Gastrocnemius medialis (tissue), 4 donors: ENCODE measurements at places on chromosomes 12 and 14.

GRCh38 chr14:68402525-68403101 lies 390.3 kb downstream of the ZFP36L1 start:
- H3K36me3 ChIP-seq = no peaks in the 10 kb centered on the region
- H3K4me1 ChIP-seq = peaks cover 23% of the 10 kb centered on the region
- no peak overlapping the region for H3K27ac ChIP-seq
- no peaks in the 10 kb centered on the region for H3K27me3 ChIP-seq

DNA sequence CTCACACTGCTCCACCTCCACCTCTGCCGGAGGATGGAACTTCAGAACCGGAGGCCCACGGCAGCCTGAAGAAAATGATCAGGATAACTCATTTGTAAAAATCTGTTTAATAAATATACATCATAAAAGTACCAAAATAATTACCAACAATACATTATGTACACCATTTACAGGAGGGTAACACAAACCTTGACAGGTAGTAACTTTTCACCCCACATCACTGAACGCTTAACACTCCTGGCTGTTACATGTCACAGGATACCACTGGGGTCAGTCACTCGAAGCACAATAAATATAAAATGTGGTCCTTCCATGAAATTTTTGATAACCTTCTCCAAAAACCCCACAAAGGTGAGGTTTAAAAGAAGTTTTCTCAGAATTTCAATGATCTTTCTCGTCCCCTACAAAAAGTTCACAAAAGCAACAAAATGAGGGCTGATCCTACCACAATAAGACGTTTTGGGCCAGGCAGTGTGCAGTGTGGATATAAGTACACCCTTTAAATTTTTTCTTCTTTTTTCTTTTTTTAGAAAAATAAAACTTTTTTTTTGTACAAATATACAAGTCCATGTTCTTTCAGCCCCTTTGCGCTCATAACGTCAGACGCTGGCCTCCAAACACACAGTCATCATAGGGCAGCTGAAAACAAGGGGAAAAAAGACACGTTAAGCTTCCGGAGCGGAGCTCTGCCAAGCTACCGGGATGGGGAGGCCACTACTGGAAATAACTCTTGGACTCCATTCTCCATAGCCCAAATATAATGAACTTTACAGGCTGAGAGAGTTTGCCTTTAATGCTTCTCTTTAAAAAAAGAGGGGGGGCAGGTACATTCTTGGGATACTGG lies 2.9 kb downstream of the NFKBIA start:
- peaks cover 38% of the 10 kb centered on the region for H3K36me3 ChIP-seq
- H3K4me1 ChIP-seq = peaks cover 42% of the 10 kb centered on the region
- H3K27ac ChIP-seq = peak overlapping the region; percentile 99
- no peaks in the 10 kb centered on the region for H3K27me3 ChIP-seq

DNA sequence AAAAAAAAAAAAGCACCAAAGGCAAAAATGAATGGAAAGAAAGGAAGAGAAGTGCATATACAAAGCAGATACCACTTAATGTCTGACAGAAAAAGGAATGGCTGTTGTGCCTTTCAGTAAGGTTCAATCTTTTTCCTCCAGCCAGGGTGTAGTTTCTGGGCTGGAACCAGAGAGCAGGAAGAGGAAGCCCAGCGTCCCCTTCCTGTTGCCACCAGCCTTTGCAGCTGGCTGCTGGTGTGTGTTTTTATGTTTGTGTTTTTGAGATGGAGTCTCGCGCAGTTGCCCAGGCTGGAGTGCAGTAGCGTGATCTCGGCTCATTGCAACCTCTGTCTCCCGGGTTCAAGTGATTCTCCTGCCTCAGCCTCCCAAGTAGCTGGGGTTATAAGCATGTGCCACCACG lies 64.6 kb upstream of the LTA4H start:
- no peaks in the 10 kb centered on the region for H3K36me3 ChIP-seq
- H3K4me1 ChIP-seq = peaks cover 3% of the 10 kb centered on the region
- DNase-seq = no peak
- no peaks in the 10 kb centered on the region for H3K27me3 ChIP-seq
- no peak overlapping the region for H3K4me3 ChIP-seq

DNA sequence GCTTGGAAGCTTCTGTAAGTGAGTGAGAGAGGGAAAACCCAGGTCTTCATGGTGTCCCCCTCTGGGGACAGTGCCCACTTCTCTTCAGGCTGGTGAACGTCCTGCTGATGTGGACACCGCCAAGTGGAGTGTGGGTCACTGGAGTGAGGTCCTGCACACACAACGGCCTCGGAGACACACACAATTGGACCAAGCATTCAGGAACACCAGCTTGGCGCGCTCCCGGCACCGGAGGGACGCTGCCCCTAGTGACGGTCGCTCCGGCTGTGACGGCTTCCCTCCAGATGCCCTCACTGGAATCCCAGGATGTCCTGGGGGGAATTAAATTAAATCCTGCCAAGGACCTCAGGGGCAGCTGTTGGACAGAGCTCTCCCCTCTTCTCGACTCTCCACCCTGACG lies 123.1 kb downstream of the ZNF664 start:
- no peak overlapping the region for H3K27ac ChIP-seq
- H3K27me3 ChIP-seq = no peaks in the 10 kb centered on the region
- DNase-seq = no peak
- H3K4me1 ChIP-seq = no peaks in the 10 kb centered on the region
- H3K4me3 ChIP-seq = no peak overlapping the region

- H3K27ac ChIP-seq = no peak overlapping the region
- no peaks in the 10 kb centered on the region for H3K4me1 ChIP-seq
- no peak overlapping the region for H3K4me3 ChIP-seq
- no peaks in the 10 kb centered on the region for H3K27me3 ChIP-seq
- no peaks in the 10 kb centered on the region for H3K36me3 ChIP-seq
Measured at GRCh38 chr12:104163631-104164030, 25.6 kb upstream of the NFYB start.

GRCh38 chr12:12934556-12934955 lies 17.4 kb downstream of the GPRC5D start:
- no peaks in the 10 kb centered on the region for H3K36me3 ChIP-seq
- H3K4me3 ChIP-seq = no peak overlapping the region
- H3K4me1 ChIP-seq = no peaks in the 10 kb centered on the region
- no peaks in the 10 kb centered on the region for H3K27me3 ChIP-seq
- no peak overlapping the region for H3K27ac ChIP-seq

DNA sequence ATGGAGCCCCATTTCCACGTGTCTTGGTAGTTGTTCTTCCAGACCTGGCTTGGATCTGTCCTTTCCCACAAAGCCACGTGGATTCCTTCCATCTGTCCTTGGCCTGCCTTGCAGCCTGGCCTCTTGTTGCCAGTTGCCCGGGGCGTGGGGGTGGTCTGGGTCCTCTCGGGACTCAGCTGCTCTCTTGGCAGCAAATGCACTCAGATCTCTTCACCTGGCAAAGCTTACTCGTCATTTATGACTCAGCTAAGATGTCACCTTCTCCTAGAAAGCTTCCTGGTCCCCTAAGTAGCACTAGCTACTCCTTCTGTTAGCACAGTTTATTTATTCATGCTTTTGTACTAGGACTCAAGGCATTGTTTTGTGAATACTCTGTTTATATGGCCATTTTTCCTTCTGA lies 13.6 kb downstream of the PLEKHG3 start:
- H3K36me3 ChIP-seq = no peaks in the 10 kb centered on the region
- H3K4me3 ChIP-seq = no peak overlapping the region
- H3K4me1 ChIP-seq = peaks cover 10% of the 10 kb centered on the region
- DNase-seq = no peak
- no peaks in the 10 kb centered on the region for H3K27me3 ChIP-seq
- H3K27ac ChIP-seq = peak overlapping the region; percentile 67

GRCh38 chr14:44029933-44030332 lies 477.1 kb downstream of the FSCB start:
- no peak overlapping the region for H3K27ac ChIP-seq
- no peak for DNase-seq
- no peaks in the 10 kb centered on the region for H3K4me1 ChIP-seq

- no peak for DNase-seq
- H3K36me3 ChIP-seq = no peaks in the 10 kb centered on the region
- no peak overlapping the region for H3K27ac ChIP-seq
- H3K4me3 ChIP-seq = no peak overlapping the region
Measured at GRCh38 chr12:16920451-16920850, 314.5 kb upstream of the LMO3 start.

GRCh38 chr14:68939893-68940613 lies 39.0 kb downstream of the ACTN1 start:
- H3K36me3 ChIP-seq = no peaks in the 10 kb centered on the region
- H3K27ac ChIP-seq = peak overlapping the region; percentile 70
- no peak overlapping the region for H3K4me3 ChIP-seq
- H3K27me3 ChIP-seq = no peaks in the 10 kb centered on the region
- no peak for DNase-seq

- no peak for DNase-seq
- H3K4me1 ChIP-seq = peaks cover 10% of the 10 kb centered on the region
- H3K27me3 ChIP-seq = no peaks in the 10 kb centered on the region
- no peak overlapping the region for H3K27ac ChIP-seq
- no peaks in the 10 kb centered on the region for H3K36me3 ChIP-seq
- H3K4me3 ChIP-seq = no peak overlapping the region
Measured at GRCh38 chr12:65565601-65566560, 258.4 kb upstream of the HMGA2 start.

DNA sequence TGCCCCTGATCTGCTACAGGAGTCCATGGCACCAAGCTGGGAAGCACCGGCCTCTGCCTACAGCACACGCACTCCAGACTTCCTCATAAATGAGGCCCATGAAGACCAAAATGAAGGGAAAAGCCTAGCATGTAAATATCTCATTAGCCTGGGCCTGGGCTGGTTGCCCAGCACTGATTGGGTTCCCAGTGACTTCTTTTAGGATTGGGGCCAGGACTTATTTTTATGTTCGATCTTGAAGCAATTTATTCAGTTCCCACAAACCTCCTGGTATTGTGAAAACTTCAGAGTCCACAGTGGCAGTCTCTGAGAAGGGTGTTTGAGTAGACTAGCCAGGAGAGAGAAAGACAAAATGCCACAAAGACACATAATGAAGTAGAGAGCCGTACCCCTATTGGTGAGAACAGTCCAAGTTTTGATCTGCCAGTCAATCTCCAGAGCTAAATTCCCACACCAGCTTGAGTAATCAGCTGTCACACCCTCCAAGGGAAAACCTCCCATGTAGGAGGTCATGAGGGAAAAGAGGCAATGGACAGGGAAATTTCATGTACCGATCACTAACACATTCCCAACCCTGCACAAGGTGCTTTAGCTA lies 78.2 kb downstream of the PHLDA1 start:
- H3K27me3 ChIP-seq = no peaks in the 10 kb centered on the region
- no peaks in the 10 kb centered on the region for H3K36me3 ChIP-seq
- H3K27ac ChIP-seq = no peak overlapping the region

GRCh38 chr12:113284751-113285150 lies 50.2 kb downstream of the SLC8B1 start:
- no peak overlapping the region for H3K4me3 ChIP-seq
- no peaks in the 10 kb centered on the region for H3K4me1 ChIP-seq
- no peak for DNase-seq
- H3K27ac ChIP-seq = no peak overlapping the region
- no peaks in the 10 kb centered on the region for H3K27me3 ChIP-seq

GRCh38 chr12:19404242-19404880 lies 34.9 kb upstream of the AEBP2 start:
- no peak for DNase-seq
- H3K27me3 ChIP-seq = no peaks in the 10 kb centered on the region
- no peaks in the 10 kb centered on the region for H3K4me1 ChIP-seq
- no peaks in the 10 kb centered on the region for H3K36me3 ChIP-seq
- no peak overlapping the region for H3K4me3 ChIP-seq

DNA sequence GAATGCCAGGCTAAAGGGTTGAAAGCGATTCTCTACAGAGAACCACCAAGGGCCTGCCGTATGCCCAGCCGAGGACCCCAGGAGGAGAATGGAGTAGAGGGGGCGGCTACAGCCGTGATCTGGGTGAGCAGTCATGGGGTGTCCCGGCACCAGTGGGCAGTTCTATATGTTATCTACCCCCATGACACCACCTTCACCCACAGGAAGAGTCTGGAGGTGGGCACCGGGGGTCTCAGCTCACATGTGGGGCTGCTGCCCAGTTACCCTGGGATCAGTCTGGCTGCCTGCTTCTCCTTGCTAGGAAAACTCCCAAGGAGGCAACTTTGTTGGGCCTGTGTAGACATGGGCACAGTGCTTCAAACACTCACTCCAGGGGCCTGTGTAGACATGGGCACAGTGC lies 99.4 kb downstream of the LGMN start:
- no peaks in the 10 kb centered on the region for H3K36me3 ChIP-seq
- H3K4me3 ChIP-seq = no peak overlapping the region
- no peaks in the 10 kb centered on the region for H3K4me1 ChIP-seq
- no peak overlapping the region for H3K27ac ChIP-seq
- no peak for DNase-seq
- H3K27me3 ChIP-seq = no peaks in the 10 kb centered on the region

DNA sequence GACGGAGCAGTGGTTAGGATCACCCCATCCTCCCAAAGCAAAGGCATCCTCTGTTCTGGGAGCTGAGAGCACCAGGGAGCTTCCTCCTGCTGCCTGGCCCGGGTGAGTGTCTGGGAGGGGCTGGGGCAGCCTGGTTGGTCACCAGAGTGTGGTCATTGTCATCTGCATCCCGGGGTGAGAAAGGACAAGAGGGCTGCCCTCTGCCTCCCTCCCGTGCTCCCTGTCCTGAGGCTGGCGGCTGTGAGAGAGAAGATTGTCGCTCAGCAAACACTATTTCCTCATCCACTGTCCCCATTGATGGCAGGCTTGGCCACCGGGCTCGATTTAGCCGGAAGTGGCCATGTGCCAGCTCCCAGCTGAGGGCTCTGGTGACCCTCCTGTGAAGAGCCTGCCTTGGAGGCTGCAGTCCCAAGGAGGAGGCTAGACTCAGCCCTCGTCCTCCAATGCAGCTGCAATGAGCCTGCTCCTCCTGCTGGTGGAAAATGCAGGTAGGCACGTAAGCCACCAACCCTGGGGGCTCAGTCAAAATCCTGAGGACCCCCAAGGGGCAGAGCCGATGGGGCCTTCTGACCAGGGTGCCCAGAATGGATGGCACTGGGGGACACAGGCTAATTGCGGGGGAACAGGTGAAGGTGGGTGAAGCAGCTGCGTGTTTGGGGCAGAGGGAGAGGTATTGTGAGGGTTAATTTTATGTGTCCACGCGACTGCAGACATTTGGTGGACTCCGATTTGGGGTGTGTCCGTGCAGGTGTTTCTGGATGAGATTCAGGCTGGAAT lies 155.7 kb downstream of the KIF26A start:
- peaks cover 20% of the 10 kb centered on the region for H3K27me3 ChIP-seq
- H3K36me3 ChIP-seq = no peaks in the 10 kb centered on the region
- H3K4me1 ChIP-seq = no peaks in the 10 kb centered on the region
- H3K27ac ChIP-seq = no peak overlapping the region
- DNase-seq = no peak

GRCh38 chr14:53491884-53492277 lies 338.8 kb upstream of the DDHD1 start:
- no peaks in the 10 kb centered on the region for H3K27me3 ChIP-seq
- no peak overlapping the region for H3K27ac ChIP-seq
- no peaks in the 10 kb centered on the region for H3K4me1 ChIP-seq
- H3K36me3 ChIP-seq = no peaks in the 10 kb centered on the region
- H3K4me3 ChIP-seq = no peak overlapping the region
